ENCODE measurements at places on chromosomes 7 and 10.
A peak's percentile ranks its signal among the peaks of the same experiment; 100 is the strongest.

DNA sequence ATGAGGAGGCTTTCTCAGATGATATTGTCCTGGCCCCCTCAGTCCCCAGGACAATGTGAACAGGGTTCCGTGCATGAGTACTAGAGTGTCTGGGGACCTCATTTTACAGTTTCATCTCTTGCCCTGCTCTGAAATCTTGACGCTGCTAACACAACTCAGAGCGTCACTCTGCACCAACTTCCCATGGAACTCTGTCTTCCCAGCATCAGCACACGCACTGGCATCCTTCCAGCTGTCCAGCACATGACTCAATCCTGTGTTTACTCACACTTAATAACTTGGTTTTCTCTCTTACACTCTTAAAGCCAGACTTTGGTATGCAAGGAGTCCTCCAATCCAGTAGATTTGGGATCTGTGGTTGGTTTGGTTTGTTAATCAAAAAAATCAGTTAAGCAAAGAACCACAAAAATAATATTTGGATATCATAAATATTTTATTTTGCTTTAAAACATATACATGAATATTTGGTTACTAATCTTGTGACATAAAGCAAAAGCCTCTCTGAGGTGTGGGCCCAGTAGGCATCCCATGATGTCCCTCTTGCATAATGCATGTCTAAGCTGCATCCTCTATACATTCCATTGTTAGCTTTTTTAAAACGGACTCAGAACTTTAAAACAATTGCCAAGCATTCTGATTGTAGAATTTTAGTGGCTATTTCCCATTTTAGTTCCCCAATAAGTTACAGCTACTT, 131.0 kb downstream of the CXCL12 start:
- H3K4me3 ChIP-seq: no peak overlapping the region
- no peaks in the 10 kb centered on the region for H3K27me3 ChIP-seq
- H3K4me1 ChIP-seq: peaks cover 10% of the 10 kb centered on the region
- no peaks in the 10 kb centered on the region for H3K36me3 ChIP-seq

DNA sequence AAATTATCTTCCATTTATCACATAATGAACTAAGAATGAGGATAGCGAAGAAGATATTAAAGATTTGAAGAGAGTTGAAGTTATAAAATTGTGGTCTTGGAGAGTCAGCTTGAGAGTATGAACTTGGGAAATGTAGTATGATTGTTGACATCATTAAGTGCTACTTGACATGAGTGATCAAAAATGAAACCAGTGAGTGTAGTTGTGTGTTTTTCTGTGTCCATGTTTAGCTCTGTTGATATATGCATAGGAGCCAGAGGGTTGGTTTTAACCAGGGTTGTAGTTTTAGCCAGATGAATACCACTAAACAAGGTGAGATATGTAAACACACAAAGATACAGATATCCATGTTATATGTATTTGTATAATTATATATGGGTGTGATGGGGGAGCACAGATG, 6.2 kb downstream of the TMEM106B start:
- no peak overlapping the region for H3K4me3 ChIP-seq
- DNase-seq: no peak
- H3K27ac ChIP-seq: no peak overlapping the region

GRCh38 chr7:38306914-38307313, 33.5 kb upstream of the TARP start:
- H3K4me1 ChIP-seq: no peaks in the 10 kb centered on the region
- H3K4me3 ChIP-seq: no peak overlapping the region
- no peaks in the 10 kb centered on the region for H3K27me3 ChIP-seq

- H3K4me1 ChIP-seq: no peaks in the 10 kb centered on the region
- H3K27ac ChIP-seq: no peak overlapping the region
- no peak for DNase-seq
- H3K36me3 ChIP-seq: no peaks in the 10 kb centered on the region
- H3K4me3 ChIP-seq: no peak overlapping the region
- H3K27me3 ChIP-seq: no peaks in the 10 kb centered on the region
Observed at GRCh38 chr7:106050002-106050745, 61.9 kb downstream of the SYPL1 start.

DNA sequence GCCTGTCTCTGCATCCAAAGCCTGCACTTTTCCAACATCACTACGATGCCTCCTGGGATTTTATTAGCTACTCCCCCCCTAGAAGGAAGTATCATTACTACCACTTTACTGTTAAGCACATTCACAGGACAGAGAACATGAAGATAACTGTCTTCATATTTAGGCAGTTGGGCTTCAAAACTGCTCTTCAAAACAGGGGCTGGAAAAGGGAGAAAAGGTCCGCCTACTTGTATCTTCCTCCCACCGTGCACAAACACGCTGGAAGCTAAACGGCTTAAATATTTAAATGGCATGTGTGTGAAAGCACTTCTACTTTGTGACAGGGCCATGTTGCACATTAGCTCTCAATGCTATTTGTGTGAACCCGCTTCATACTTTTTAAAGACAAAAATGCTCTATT, 999 bp downstream of the ITIH5 start:
- H3K27ac ChIP-seq: no peak overlapping the region
- H3K4me3 ChIP-seq: peak overlapping the region; percentile 59
- H3K27me3 ChIP-seq: no peaks in the 10 kb centered on the region
- H3K36me3 ChIP-seq: no peaks in the 10 kb centered on the region
- H3K4me1 ChIP-seq: no peaks in the 10 kb centered on the region

DNA sequence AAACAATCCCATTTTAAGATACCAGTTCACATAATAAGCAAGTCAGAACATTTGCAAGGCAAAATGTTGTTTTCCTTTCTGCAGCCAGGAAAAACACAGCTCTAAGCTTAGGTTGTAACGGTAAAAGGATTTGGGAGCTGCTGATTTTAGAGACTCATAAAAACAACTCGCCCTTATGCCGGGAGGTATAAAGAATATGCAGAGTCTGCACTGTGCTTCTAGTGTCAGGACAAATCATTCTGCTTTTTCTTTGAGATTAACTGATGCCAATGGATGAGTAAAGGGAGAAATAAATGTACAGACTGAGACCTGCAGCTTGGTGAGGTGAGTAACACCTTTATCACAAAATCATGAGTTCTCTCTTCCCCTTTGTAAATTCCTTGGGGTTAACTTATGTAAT, 2.0 kb upstream of the SFR1 start:
- no peaks in the 10 kb centered on the region for H3K27me3 ChIP-seq
- no peak overlapping the region for H3K4me3 ChIP-seq

- no peak overlapping the region for H3K27ac ChIP-seq
- no peaks in the 10 kb centered on the region for H3K36me3 ChIP-seq
- H3K4me1 ChIP-seq: no peaks in the 10 kb centered on the region
- H3K4me3 ChIP-seq: no peak overlapping the region
Observed at GRCh38 chr7:139630643-139631519, 107.4 kb downstream of the CLEC2L start.

GRCh38 chr10:25747084-25747483, 186.9 kb upstream of the MYO3A start:
- H3K4me1 ChIP-seq: no peaks in the 10 kb centered on the region
- H3K27ac ChIP-seq: no peak overlapping the region
- no peak for DNase-seq
- H3K27me3 ChIP-seq: no peaks in the 10 kb centered on the region

- H3K4me1 ChIP-seq: no peaks in the 10 kb centered on the region
- H3K4me3 ChIP-seq: no peak overlapping the region
- H3K27ac ChIP-seq: peak overlapping the region; percentile 90
- no peaks in the 10 kb centered on the region for H3K36me3 ChIP-seq
Observed at GRCh38 chr7:157001920-157002818, 8.3 kb downstream of the MNX1 start.

- H3K36me3 ChIP-seq: no peaks in the 10 kb centered on the region
- no peaks in the 10 kb centered on the region for H3K4me1 ChIP-seq
- no peaks in the 10 kb centered on the region for H3K27me3 ChIP-seq
- no peak for DNase-seq
- H3K27ac ChIP-seq: no peak overlapping the region
Observed at GRCh38 chr10:59577984-59578383, 131.7 kb downstream of the SLC16A9 start.

DNA sequence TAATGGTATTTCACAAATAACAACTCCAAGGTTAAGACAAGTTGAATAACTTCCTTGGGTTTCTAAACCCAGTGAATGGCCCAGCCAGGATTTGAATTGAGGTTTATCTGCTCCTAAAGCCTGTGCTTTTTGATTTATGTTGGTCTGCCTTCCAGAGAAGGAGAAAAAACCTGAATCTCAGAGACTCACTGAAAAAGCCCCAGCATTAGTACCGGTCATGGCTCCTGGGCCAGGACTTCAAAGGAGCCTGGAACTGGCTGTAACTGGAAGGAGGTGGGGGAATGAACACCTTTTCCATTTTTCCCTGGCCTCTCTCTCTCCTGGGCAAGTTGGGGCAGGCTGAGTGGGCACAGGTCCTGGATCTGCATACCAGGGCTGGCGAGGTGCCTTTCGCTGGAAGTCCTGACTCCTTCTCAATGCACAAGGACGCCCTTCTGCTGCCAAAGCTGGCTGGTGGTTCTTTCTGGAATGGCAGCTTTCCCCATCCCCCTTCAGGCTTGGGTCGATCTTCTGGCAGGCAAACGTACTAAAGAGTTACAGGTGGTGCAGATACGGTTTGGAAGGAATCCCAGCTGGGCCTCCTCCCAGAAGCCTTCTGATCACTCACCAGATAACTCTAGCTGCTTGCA, 268.2 kb downstream of the PTEN start:
- H3K4me1 ChIP-seq: peaks cover 12% of the 10 kb centered on the region
- no peak overlapping the region for H3K27ac ChIP-seq
- H3K36me3 ChIP-seq: no peaks in the 10 kb centered on the region
- peak overlapping the region; percentile 3 for H3K4me3 ChIP-seq
- peak; percentile 96 for DNase-seq

- no peaks in the 10 kb centered on the region for H3K36me3 ChIP-seq
- H3K27me3 ChIP-seq: no peaks in the 10 kb centered on the region
- peaks cover 27% of the 10 kb centered on the region for H3K4me1 ChIP-seq
Observed at GRCh38 chr10:34713875-34714274, 101.2 kb downstream of the PARD3 start.

DNA sequence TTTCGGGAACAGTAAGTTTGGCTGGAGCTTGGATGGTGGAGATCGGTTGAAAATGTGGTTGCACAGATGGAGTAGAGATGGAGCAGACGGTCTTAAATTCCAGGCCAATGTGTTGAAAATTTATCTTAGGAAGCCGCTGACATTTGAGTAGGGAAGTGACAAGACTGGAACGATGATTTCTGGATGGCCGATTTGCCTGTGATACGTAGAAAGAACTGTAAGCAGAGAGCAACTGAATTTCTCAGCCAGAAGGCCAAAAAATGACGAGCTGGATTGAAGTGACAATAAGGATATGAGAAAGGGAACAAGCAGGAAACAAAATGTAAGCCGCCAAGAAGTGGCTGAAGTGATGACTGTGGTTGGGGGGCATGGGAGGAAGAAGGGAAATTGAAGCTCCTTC, 687 bp upstream of the ARMC3 start:
- DNase-seq: no peak
- H3K4me3 ChIP-seq: no peak overlapping the region
- no peak overlapping the region for H3K27ac ChIP-seq

DNA sequence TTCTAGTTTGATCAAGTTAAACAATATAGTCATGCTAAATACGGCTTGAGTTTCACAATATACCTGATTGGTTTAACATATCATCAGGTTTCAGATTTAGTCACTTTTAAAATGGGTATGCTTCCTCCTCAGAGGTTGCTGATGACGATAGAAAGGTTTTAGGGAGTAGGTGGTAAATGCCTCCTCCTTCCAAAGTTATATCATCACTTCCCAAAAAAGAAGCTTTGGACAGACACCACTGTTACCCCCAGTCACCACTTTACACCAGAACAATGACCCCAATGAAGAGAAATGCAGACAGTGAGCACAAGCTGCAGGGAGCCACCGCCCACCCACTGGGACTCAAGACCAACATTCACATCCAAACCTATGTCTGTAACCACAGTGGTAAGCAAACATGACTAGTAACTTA, 244.6 kb downstream of the SORCS1 start:
- no peaks in the 10 kb centered on the region for H3K4me1 ChIP-seq
- H3K36me3 ChIP-seq: no peaks in the 10 kb centered on the region
- H3K27me3 ChIP-seq: no peaks in the 10 kb centered on the region
- no peak for DNase-seq
- H3K4me3 ChIP-seq: no peak overlapping the region
- no peak overlapping the region for H3K27ac ChIP-seq

- DNase-seq: peak; percentile 66
- H3K27ac ChIP-seq: no peak overlapping the region
- H3K4me3 ChIP-seq: peak overlapping the region; percentile 63
- H3K36me3 ChIP-seq: no peaks in the 10 kb centered on the region
- H3K27me3 ChIP-seq: no peaks in the 10 kb centered on the region
Observed at GRCh38 chr10:100828738-100829096, 83.3 kb downstream of the PAX2 start.

GRCh38 chr7:44368455-44368854, 43.1 kb upstream of the CAMK2B start:
- H3K4me1 ChIP-seq: no peaks in the 10 kb centered on the region
- DNase-seq: no peak
- H3K36me3 ChIP-seq: no peaks in the 10 kb centered on the region
- H3K27ac ChIP-seq: no peak overlapping the region

GRCh38 chr7:223118-223800, 30.9 kb downstream of the FAM20C start:
- DNase-seq: no peak
- no peaks in the 10 kb centered on the region for H3K4me1 ChIP-seq
- no peak overlapping the region for H3K27ac ChIP-seq
- no peaks in the 10 kb centered on the region for H3K36me3 ChIP-seq

DNA sequence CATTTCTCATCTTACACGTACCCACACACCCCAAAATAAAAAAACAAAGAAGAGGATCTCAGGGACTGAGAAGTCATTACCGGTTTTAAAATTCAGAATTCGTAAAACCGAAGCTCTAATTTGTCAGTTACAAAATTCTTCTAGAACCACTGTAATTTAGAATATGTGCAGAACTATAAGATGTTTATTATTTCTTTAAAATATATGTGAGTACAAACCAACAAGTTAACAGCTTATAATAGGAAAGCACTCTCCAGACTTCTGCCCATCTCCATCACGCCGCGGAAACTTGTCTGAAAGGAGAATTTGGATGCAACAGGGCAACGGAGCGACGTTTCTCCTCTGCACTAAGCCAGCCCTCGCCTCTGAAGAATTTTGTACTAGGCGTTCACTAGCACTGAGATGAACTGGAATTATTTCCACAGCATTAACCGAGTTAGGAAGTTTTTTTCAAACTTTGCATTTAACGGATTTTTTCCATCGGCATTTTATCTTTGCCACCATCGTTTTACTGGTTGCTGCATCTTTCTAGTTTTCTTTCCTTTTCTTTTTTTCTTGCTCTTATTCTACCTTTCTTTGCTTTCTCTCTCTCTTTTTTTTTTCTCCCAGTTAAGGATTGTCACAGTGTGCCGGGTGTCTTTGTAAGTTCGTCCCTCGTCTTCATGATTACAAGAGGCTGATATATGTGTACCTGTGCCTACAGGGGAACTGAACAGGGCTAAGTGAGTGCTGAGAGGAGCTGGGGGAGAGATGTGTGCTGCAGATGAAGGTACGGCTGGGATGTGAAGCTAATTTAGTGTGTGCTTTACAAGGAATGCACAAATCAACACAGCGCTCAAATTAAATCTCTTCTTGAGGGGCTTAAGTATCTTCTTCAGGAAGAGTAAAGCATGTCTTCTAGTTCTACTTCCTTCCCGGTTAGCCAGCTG, 295.9 kb upstream of the NFE2L3 start:
- peaks cover 5% of the 10 kb centered on the region for H3K4me1 ChIP-seq
- no peak overlapping the region for H3K27ac ChIP-seq
- H3K36me3 ChIP-seq: no peaks in the 10 kb centered on the region
- no peak overlapping the region for H3K4me3 ChIP-seq

GRCh38 chr10:27635290-27635689, 110.3 kb downstream of the MKX start:
- no peaks in the 10 kb centered on the region for H3K36me3 ChIP-seq
- no peaks in the 10 kb centered on the region for H3K4me1 ChIP-seq
- H3K27me3 ChIP-seq: no peaks in the 10 kb centered on the region
- H3K27ac ChIP-seq: no peak overlapping the region
- DNase-seq: no peak
- H3K4me3 ChIP-seq: no peak overlapping the region

Data from pancreas (tissue), 10 donors.